ENCODE measurements at places on chromosomes 1 and 21.

- DNase-seq: no peak
Measured at GRCh38 chr1:54047384-54048305, 5.4 kb downstream of the TMEM59 start.

GRCh38 chr1:203570805-203571204, 55.8 kb upstream of the ATP2B4 start:
- no peak for DNase-seq

- DNase-seq: no peak
Measured at GRCh38 chr1:86114816-86115400, 41.7 kb downstream of the COL24A1 start.

DNA sequence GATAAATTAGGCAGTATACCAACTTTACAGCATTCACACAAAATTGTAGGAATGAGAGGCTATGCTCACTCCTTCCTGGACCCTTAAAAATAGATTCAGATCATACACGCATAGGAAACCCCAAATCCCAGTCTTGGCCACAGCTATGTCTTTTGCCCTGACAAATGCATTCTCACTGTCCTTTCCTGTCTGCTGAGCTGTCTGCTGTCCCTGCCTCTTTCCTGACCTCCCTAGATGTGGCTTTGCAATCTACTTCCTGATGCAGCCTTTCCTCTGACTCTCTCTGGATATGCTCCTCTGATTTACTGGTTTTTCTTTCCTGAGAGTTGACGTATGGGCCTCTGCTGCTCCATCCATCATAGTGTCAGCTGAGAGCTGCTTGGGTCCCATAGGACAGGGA, 59.8 kb upstream of the SLC35F3 start:
- no peak for DNase-seq

DNA sequence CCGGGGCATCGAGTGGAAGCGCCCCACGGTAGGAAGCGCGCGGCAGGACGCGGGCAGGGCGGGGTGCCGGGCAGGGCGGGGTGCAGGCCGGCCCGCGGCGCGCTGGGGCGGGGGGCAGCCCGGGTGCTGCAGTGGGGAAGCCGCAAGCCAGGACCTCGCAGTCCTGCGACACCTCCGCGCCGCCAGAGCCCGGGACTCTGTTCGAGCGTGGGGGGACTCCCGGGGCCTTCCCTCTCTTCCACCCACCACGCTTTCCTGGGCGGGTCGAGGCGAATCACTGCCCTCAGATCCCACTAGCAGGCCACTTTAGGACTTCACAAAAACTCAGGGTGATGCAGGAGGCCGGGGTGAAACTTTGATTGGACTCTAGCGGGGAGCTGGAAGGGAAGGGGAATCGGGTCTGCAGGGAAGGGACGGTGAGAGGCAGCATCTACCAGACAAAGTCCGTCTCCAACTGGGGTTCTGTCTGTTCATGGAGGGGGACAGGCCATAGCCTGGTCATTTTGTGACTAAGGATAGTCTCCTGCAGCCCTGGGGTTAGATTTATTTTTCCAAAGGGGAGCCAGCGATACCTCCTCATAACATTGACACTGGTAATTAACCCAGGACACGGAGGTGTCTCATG, 623 bp downstream of the CAPN2 start:
- DNase-seq: no peak

- no peak for DNase-seq
Measured at GRCh38 chr1:17558541-17558940, 19.0 kb downstream of the ARHGEF10L start.

- DNase-seq: no peak
Measured at GRCh38 chr1:196856053-196856452, 31.8 kb upstream of the CFHR4 start.

DNA sequence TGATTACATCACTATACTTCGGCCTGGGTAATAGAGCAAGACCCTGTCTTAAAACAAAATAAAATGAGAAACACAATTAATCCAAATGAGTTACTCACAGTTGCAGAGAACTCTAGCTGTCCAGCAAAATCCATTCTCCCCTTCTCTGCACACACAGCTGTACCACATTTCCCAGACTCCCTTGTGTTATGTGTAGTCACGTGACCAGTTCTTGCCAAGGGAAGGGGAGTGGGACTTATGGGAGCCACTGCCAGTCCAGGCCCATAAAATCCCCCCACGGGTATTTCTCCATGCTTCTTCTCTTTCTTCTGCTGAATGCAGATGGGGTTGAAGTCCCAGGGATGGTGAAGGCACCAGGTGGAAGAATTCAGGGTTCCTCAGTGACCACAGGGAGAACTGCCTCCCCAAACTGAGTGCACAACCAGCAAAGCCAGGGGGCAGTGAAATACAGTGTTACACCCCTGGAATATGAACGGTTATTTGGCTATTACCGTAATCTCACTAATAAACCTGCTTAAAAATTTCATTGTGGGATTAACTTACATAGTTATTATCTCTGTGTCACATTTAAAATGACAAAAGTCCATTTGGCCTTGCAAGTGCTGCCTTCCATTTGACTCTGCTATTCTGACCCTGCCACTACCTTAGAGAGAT, 85.6 kb upstream of the FMN2 start:
- no peak for DNase-seq

- no peak for DNase-seq
Measured at GRCh38 chr1:211939876-211940468, 95.4 kb downstream of the INTS7 start.

GRCh38 chr21:45404730-45405270, at the start of gene COL18A1:
Gene COL18A1, plus strand, starts transcription at chr21:45405165. Its CDS starts 66 bp downstream, at chr21:45405231.
- DNase-seq: no peak

GRCh38 chr1:194230351-194231144, 1044.1 kb upstream of the B3GALT2 start:
- no peak for DNase-seq
